ENCODE measurements at places on chromosomes 11 and 22. TPM values are rescaled to one million over a fixed set of nuclear protein-coding genes. Genes with fewer than 3 reads are reported as not detected.
A peak's percentile ranks its signal among the peaks of the same experiment; 100 is the strongest.

The NECTIN1 gene
- total RNA-seq = 19.6 TPM

DNA sequence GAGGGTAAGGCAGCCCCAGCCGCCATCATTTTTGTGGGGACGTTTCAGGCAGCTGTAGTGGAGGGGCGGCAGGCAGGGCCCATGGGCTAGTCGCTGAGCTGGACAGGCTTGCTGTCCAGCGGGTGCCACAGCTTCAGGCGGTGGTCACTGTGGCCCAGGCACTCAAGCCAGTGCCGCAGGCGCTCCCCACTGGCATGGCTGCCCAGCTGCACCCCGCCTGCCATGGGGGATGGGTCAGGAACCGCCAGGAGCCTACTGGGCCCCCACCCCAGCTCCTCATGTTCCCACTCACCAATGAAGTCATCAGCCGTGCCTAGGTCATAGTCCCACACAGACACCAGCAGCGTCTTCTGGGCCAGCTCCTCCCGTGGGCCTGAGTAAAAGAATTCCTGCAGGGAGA, 6.0 kb downstream of the NDUFV1 start:
- DNase-seq = no peak

DNA sequence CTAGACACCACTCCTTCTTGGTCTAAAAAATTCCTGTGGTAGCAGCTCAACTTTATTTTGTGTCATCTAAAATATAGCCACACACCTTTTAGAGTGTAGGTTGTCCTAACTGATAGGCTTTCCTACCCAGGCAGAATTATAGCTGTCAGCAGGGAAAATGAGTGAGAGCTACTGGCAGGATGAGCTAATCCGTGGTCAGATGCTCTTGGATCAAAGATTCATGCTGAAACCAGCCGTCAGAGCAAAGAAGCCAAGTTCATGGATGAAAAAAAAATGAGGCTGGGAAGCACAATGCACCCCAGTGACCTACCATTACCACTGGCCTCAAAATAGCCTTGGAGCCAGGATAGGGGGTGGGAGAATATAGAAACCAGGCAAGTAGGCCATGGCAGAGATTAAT, 113.1 kb upstream of the BLID start:
- DNase-seq = no peak

DNA sequence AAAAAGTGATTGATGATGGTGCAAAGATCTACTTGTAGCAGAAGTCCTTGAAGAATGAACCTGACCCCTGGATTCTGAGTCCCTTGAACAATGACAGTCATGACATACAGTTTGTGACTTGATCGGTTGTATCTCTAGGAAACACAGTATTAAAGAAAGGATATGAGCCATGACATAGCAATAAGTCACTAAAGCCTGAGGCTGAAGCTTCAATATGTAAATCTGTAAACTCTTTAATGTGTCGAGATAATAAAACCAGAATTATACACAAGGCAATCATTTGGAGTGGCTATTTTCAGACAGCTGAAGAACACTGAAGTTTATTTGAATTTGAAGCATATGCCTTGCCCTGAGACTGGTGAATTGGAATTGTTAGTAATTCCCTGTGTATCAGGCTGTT, 911.5 kb upstream of the RAG2 start:
- no peak for DNase-seq

DNA sequence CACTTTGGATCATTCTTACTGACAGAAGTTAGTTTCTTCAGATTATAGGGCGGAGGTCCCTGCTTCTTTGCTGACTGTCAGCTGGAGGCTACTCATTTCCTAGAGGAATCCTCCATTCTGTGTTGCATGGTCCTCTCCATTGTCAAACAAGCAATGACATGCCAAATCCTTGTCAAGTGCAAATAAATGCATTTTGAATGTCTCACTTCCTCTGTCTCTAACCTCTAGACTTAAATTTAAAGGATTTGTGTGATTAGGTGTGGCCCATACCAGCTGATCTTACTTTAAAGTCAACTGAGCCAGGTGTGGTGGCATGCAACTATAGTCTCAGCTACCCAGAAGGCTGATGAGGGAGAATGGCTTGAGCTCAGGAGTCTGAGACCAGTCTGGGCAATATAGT, 458.4 kb upstream of the CCDC179 start:
- no peak for DNase-seq

- no peak for DNase-seq
Observed at GRCh38 chr22:46251266-46251665, 1.2 kb upstream of the CDPF1 start.

DNA sequence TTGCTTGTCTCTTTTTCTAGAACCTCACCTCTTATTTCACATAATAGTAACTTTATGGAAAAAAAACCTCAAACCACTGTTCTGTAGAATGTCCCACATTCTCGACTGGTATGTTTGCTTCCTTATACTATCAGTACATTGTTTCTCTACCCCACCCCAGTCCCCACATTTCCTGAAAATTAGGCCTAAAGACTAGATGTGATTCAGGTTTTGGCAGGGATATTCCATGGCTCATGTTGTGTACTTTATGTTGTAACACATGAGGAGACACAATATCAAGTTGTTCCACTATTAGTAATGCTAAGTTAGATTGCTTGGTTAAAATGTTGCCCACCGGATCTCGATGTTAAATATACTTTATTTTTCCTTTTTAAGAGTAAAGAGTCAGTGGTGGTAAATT, 34.7 kb downstream of the DDIAS start:
- no peak for DNase-seq

- DNase-seq = no peak
Observed at GRCh38 chr11:68269414-68270081, 2.2 kb downstream of the C11orf24 start.

DNA sequence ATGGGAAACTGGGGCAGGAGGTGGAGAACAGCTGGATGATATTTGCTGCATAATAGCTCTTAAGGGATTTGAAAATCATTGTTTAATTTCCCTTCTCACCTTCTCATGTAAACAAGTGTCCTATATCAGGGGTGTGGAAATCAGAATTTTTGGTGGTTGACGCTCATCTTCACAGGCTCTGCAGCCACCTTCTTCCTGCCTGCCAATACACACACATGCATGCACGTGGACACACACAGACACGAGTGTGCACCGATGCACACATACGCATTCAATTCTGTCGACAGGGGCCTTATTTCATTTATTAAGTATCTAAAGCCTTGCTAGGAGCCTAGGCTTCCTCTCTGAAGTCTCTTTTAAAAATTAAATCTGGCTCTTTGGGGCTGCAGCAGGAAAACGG, 349.4 kb upstream of the NCAM1 start:
- DNase-seq = no peak

GRCh38 chr22:34111210-34111824, 191.0 kb upstream of the LARGE1 start:
- no peak for DNase-seq

DNA sequence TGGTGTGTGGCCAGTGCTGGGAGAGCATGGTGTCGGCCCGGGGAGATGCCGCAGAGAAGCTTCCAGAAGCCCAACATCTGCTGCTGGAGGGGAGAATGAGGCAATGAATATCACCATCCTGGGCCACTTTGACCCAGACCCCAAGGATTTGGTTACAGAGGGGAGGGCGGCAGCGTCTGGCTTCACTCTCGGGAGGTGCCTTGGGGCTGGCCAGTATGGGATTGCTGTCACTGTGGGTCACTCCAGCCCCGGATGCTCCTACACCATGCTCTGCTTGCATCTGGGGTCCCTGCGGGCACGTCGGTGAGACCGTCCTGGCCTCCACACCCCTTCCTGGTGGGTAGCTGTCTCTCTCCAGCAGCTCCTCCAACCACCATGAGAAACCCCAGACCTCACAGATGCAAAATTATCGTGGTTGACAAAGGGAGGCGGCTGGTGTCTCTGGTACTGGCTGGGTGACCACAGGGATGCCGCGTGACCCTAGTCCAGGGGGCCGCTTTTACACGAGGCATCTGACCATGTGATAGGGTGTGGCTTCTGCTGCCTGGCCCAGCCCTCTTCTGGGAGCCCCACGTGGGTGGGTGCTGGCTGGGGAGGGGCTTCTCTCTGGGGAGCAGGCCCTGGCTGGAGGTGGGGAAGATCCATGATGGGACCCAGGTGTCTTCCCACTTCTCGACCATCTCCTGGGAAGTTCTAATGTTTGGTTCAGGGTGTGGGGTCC, 5.7 kb downstream of the KCNQ1 start:
- DNase-seq = no peak

The OR5P2 gene
- not detected for total RNA-seq

DNA sequence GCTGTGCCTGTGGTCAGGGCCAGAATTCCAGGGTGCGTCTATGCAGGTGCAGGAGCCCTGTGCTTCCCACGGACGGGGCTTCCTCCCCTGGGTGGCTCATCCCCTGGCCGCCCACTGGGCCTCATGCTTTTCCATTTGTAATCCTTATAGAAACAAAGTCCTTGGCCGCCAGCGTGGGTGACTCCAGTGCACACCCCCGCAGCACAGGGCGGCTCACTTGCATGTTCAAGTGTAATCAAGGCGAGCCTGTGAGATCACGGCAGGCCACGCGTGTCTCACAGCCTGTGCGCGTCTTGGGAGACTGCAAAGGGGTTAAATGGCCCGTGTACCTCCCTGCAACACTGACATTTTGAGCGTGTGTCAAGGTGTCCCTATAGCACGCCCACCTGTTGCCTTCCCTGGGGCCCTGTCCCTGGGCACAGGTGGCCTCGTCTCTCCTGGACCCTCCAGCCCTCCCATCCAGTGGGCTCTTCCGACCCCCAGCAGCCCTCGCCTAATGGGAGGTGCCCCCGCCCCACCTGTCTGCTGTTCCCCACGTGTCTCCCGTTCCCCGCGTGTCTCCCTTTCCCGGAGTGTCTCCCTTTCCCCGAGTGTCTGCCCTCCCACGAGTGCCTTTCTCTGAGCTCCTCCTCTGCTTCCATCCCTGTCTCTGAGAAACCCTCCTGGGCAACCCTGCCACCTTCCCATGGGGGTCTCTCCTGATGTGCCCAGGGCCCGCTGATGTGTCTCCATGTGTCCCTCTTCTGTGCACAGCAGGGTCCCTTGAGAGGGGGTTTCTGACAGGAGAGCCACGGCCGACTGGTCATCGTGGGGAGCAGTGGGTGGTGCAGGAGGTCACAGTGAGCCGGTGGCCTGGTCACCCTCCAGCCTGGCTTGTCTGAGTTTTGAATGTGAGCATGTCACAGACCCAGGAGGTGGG, 1215.3 kb downstream of the BRD1 start:
- DNase-seq = no peak

The GDPD4 gene
- 0.43 TPM for total RNA-seq

DNA sequence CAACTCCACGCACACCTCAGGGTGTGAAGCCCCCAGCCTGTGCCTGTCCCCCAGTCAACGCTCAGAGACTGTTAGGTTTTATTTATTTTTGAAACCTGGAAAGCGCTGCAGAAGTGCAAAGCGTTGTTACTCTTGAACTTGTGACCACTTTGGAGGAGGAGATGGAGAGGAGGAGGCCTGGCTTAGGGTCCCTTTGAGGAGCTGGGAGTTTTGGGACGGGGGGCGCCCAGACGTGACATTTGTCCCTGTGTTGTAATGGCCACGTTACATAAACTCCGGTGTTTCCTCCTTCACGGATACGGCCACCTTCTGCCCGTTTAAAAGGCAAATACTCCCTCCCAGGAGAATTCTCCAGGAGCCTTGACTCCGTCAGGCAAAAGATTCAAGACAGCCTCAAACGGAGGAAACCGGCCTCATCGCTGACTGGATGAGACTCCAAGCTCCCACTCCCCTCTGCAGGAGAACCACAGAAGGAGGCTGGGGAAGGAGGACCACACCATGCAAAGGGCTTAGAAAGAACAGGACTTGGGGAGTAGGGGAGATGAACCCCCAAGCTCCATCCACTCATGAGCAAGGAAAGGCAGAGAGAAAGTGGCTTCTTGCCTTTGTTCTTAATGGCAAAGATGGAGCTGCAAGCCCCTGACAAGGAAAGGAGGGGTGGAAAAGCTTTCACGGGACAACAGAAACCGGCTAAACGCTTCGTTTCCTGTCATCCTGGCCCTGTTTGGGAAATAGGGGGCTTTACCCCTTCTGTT, 630 bp downstream of the PIK3IP1 start:
- DNase-seq = no peak

DNA sequence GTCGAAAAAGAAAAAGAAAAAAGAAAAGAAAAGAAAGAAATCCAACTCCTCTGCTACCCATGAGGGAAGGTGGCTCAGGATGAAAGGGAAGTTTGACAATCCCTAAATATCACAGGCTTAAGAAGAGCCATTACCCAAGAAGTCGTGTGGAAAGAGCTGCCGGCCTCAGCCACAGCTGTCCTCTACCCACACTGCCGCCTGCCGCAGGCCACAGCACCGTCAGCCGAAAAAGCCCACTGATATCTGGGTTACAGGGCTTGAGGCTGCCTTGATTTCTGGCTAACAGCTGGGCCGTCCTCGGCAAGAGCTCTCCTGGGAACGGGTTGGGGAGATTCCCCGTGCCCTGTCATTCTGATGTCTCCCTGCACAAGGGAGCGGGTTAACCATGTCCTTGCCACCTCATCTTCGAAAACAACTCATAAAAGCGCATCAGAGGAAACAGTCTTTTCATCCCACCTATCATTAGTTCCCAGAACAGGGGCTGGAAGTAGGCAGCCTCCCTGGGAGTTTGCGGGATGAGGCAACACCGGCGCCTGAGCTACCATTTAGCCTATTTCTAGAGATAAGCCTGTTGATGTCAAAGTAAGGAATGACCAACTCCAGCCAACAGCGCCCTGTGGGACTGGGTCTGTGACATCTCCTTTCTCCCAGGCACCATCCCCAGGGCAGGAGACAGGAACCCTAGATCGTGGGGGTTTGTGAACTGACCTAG, 21.8 kb upstream of the SNX32 start:
- peak; percentile 25 for DNase-seq

The FAU gene
- 873 TPM for total RNA-seq

DNA sequence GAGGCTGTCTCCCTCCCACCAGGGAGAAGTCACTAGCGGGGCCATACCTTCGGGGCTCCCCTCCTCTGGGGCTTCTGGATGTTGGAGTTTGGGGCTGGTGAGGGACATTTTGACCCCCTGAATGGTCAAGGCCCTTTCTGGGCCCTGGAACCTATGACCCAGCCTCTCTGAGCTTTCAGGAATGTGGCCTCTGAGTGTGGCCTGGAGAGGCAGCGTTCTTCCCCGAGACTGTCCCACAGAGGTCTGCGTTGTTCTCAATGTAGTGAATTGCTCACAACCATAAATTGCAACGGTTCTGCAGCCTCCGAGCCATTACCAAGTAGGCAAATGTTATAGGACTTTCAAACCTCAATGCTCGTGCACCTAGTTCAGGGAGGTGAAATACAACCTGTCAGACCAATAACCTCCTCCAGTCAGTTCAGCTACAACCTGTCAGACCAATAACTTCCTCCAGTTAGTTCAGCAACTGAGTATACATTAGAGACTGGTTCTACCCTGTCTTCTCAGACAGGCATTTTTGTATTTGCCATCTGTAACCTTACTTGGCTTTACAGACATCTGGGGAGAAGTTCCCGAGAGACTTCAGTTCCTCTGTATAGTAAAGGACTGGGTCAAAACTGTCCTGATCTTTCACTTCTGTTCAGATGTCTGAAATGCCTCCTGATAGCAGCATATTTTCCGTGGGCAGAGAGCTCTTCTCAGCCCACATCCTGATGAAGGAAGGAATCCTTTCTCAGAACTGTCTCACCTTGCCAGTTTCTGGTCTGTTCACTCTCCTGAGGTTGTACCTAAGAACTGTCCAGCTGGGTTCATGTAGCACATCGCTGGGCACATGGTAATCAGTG, 34.2 kb downstream of the MICAL2 start:
- DNase-seq = no peak
